Activated CD4-positive, alpha-beta T cell treated with anti-CD3 and anti-CD28 coated beads, Interleukin-2, amount 50 U/mL, for 24 hours (primary cell): ENCODE measurements at places on chromosomes 16 and 17.

- no peak for DNase-seq
Observed at GRCh38 chr17:78133971-78134898, 3.7 kb downstream of the TMC8 start.

DNA sequence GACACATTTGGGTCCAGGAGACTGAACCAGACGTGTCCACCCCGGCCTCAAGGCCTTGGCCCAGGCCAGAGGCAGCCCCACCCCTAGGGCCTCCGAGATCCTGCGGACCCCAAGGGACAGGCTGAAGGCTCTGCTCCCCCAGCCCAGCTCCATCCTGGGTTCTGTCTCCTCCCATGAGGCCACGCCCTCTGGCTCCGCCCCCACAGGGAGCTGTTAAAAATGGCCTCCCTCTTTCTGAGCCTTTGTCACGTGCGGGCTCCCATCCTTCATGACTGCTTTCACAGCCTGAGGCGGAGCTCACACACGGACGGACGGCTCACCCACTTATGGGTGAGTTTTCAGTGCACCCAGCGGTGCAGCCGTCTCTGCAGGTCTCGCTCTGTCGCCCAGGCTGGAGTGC is 6.5 kb upstream of the CACNA1H start:
- DNase-seq = no peak

GRCh38 chr16:67184453-67184994 is 761 bp upstream of the MATCAP1 start:
- DNase-seq = no peak

- no peak for DNase-seq
Observed at GRCh38 chr17:49565948-49566491, 9.7 kb upstream of the NXPH3 start.

DNA sequence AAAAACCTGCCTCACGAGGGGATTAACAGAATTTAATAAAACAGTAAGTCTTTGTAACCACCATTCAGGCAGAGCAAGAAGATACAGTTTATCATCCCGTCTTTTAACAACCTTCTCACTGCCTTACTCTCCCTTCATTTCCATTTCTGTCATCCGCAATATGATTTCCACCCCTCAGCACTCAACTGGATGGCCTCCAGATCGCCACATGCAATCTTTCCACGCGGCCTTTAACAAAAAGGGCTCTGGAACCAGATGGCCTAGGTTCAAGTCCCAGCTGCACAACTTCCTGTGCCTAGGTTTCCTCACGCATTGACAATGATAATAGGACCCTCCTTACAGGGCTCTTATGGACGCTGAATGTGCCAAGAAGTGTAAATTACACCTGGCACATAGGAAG is 103.6 kb downstream of the GAS7 start:
- no peak for DNase-seq

GRCh38 chr16:5512014-5512413 is 414.4 kb upstream of the EEF2KMT start:
- no peak for DNase-seq

DNA sequence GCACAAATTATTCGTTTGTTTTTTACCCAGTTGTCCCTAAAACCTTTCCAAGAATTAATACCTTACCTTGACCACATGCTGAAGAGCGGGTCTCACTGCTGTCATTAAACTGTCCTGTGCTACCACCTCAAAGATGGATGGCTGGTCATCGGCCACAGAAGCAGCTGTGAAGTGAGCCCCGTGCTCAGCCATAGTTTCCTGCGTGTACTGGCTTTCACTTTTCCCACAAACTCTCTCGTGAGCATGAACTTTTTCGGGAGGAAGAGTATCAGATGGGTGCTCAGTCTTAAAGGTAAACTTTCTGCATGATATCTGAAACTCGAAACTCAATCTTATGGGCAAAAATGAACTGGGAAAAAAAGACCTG is 558 bp downstream of the PEX12 start:
- no peak for DNase-seq

- no peak for DNase-seq
Observed at GRCh38 chr16:30888856-30889499, 4.9 kb downstream of the BCL7C start.

- no peak for DNase-seq
Observed at GRCh38 chr17:32487473-32488176, 832 bp downstream of the CDK5R1 start.

DNA sequence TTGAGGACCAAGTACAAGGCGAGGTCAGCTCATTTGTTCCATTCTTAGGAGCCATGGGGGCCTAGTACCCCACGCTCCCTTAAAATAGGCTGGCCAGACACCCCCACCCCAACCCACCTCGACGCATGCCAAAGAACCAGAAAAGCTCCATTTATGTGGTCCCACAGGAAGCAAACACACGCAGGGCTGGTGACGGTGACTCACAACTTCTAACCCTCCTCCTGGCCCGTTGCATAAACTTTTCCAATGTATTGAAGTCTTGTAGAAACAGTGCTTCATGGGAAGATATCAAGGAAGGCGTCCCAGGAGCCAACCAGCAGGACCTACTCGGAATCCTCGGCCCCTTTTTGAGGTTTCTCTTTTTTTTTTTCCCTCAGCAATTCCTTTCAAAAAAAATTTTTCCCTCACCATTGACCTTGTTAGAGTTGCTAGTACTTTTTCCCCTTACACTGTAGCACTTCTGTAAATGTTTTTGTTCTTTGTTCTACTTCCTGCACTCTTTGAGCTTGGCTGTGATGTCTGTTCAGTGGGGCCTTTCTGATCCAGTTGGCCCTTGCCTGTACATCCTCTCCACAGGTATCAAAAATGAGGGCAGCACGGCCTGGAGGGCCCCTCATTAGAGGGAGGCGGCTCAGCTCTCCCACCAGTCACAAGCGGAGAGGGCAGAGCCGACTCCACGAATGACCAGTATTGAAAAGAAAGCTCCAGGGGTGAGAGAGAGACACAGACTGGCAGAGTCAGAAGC is 208.3 kb downstream of the RGS9 start:
- no peak for DNase-seq

- no peak for DNase-seq
Observed at GRCh38 chr16:77920984-77921383, 101.4 kb upstream of the CLEC3A start.

DNA sequence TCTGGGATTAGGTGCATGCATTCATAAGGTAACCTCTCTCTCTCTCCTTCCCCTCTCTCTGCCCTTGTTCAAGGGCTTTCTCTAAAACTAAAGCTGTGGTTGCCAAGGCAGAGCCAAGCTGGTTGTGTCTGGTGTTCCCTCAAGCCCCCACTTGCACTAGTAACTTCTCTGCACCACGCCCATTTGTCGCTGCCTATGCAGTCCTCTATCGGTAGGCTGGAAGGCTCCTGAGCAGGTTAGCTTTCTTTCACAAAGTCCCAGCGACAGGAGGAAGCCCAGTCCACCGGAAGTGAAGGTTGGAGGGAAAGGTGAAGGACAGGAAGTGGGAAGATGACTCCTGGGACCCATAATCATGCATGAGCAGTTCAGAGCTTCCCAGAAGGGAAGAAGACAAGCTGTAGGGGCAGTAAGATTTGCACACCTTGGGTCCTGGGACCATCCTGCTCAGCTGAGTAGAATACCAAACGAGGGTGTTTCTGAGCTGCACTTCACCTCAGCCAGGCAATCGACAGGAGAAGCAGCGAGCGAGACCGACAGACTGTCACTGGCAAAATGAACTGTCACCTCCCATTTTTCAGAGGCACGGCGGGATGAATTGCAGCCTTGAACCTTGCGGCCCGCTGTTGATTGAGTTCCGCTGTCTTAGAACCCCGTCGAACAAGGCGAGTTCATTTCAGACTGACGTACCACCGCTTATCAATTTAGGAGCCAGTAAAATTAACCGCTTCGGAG is 14.7 kb upstream of the SKAP1 start:
- DNase-seq = no peak

DNA sequence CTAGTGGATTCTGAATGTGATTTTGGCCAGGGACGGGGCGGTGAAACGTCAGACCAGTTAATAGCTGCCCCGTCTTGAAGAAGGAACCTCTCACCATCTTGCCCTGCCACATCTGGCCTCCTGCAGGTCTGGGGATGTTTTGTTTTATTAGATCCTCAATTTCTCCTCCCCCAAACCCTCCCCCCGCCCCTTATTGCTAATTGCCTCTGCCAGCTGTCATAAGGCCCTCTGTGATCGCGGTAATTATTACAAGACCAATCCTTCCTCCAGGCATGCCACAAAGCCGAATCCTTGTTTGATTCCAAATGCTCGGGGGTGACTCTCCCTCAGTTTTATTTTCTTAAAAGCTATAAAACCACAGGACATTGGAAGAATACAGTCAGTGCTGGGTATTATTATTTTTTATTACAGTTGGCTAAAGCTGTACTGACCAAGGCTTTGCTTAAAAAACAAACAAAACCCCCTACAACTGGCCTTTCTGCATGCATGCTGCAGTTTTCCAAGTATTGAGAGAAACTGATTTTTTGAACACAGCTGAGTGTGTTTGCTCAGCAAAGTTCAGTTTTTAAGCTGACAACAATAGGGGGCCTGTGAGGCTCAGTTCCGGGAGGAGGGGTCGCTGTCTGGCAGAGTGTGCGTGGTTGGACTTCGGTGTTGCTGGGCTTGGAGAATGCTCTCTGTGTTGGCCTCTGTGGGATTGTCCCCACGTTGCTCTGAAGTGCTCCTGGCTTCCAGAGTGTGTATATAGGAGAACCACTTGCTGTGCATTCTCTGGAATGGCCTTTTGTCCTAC is 1.7 kb downstream of the KSR1 start:
- no peak for DNase-seq

DNA sequence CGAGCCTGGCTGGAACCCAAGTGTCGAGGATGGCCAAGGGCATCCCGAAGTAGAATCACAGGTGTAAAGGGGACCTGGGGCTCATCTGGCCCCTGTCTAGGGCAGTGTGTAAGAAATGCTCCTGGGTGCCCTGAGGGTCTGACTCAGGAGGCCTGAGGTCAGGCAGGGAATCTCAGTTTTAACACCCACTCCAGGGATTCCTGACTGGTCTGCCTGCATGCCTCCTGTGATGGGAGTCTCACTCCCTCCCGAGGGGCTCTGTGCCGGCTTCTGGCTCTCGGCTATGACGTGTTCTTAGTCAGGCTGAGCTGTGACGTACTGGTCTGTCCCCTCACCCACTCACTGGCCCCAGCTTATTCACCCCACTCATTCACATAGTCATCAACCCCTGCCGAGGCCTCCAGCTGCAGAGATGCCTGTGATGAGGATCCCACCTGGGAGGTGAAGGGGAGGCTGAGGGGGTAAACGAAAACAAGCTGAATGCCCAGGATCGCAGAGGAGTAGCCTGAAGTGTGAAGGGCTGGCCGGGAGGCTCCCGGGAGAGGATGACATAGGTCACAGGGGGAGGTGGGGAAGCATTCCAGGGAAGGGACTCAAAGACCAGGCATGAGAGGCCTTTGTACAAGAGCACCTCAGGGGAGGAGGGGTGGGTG is 23.8 kb downstream of the FAM83G start:
- DNase-seq = no peak

GRCh38 chr17:7309628-7310027 is 2.2 kb downstream of the EIF5A start:
- DNase-seq = no peak

GRCh38 chr17:65634533-65634932 is 73.1 kb upstream of the AXIN2 start:
- no peak for DNase-seq

DNA sequence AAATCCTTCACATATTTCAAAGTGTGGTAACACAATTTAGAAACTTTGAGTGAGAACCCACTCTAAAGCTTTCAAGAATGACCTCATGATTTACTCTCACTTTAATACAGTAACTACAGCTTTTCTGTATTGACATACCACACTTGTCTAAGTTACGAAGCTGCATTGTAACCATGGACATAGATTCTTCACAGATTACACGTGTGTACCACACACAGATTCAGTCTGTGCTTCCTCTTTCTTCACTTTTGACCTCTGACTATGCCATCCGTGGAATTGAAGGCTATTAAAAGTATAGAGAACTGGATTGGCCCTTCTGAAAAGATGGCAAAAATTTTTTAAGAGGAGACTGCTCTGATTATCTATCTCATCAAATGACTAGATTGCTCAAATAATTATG is 172.7 kb downstream of the TANC2 start:
- no peak for DNase-seq

GRCh38 chr17:63275971-63276745 is 169.9 kb downstream of the CYB561 start:
- DNase-seq = no peak

DNA sequence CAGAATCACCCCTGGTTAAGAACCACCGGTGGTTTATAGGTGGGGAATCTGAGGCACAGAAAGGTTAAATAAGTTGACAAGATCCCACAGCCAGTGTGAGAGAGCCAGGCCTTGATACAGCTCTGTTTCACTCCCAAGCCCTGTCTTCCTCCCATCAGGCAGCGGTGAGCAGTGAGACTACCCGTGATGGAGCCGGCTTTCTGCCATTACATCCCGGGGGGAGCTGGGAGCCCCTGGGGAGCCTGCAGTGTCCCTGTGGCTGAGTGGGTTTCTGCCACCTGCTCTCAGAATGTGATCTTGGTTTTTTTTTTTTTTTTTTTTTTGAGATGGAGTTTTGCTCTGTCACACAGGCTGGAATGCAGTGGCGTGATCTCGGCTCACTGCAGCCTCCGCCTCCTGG is 66.4 kb downstream of the ABCC1 start:
- no peak for DNase-seq

GRCh38 chr17:73210002-73210678 is 17.3 kb downstream of the COG1 start:
- no peak for DNase-seq

DNA sequence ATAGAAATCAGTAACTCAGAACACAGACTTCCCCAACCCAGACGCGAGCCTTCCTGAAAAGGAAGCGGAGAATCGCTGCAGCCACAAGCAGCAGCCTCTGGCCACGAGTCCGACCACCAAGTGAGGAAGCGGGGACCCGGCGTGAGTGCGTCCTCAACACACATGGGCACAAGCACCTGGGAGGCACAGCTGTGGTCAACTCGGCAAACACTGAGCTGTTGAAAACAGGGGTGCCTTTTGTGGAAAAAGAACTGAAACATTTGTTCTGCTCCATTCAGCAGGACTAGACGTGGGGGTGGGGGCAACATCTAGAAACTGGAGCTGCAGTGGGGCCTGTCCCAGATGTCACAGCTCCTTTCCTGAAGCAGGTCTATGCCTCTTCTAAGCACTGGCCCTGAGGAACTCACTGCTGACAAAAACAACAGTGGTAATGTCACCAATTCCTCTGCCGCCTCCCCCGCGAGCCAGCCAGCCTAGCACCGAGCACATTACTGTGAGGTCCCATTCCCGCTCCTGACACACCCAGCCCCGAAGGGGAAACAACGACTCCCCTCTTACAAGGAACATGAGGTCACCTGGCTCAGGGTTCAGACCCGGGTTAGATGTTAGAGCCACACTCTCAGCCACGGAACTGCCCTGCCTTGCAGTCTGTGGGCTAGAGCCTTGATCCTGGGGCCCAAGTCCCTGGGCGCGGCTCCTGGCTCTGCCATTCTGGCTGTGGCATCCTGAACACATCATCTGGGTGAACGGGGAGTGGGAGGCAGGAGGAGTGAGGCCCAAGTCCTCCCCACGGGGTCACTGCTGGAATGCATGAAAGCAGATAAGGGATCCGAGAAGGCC is 29.0 kb downstream of the KDM8 start:
- DNase-seq = peak; percentile 59

GRCh38 chr16:3075523-3075915 is 10.1 kb downstream of the IL32 start:
- DNase-seq = no peak
